GM12865 (cell line): ENCODE measurements at places on chromosomes 11 and 22.

- DNase-seq, result peak; percentile 37
These were observed 129.2 kb upstream of the MTMR2 start for GRCh38 chr11:96052921-96053651.

GRCh38 chr11:1530686-1531448, 41.2 kb downstream of the DUSP8 start:
- no peak for DNase-seq

DNA sequence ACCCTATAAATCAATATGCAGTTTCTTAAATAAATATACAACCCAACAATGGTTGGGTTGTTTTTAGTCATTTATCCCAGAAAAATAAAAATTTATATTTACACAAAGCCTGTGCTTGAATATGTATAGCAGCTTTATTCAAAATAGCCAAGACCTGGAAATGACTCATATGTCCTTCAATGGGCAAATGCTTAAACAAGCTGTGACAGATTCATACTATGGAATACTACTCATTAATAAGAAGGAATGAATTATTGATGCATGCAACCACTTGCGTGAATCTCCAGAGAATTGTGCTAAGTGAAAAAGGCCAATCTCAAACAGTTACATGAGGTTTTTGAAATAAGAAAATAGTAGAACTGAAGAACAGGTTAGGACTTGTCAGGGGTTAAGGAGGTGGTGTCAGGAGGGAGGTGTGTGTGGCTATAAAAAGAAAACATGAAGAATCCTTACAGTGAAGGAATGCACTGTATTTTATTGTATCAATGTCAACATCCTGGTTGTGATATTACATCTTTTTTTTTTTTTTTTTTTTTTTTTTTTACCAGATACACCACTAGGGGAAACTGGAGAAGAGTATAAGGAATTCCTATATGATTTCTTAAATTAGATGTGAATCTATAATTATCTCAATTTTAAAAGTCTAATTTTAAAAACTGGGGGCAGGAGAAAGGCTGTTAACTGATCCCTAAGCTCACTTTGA, 82.4 kb upstream of the CD44 start:
- DNase-seq, result no peak

DNA sequence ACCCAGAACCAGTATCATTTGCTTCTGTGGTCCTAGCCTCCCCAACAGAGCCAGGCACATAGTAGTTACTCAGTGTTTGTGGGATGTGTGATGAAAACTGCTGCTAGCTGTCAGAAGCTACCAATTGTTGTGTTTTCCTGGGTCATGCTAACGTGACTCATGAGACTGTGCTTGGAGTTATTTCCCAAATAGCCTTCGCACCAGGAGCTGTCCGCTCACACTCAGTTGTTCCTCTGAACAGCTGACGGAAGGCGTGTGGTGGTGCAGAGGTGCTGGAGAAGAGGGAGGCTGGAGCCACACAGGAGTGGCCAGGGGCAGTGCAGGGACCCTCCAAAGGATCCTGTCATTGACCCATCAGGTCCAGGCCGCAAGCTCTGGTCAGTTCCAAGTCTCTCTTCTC, 53.9 kb upstream of the TBCEL start:
- DNase-seq, result no peak

DNA sequence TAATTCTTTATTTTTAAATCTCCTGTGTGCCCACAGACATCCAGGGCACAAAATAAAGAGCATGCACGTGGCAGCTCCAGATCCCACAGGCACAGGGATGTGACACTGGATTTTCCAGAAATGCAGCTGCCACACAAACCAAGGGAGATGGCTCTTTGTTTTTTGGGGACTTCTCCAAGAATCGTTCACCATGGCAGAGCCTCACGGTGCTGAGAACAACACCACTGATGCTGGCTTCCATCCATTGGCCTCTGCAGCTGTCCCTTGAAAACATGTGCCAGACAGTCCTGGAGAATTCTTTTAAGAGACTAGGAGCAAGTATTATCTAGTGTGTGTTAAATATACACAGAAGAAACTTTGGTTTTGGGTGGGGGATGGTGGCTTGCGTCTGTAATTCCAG, 108.4 kb upstream of the SLC22A12 start:
- no peak for DNase-seq

DNA sequence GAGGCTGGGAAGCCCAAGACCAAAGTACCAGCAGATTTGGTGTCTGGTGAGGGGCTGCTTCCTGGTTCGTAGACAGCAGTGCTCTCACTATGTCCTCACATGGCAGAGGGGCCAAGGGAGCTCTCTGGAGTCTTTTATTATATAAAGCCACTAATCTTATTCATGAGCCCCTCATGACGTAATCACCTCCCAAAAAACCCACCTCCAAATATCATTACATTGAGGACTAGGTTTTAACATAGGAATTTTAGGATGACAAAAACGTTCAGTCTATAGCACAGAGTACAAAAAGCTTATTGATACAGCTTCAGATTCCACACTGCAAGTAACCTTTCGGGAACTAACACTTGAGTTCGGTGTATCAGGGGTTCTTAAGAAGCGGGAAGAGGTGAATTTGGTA, 4.1 kb upstream of the MS4A18 start:
- DNase-seq, result no peak

DNA sequence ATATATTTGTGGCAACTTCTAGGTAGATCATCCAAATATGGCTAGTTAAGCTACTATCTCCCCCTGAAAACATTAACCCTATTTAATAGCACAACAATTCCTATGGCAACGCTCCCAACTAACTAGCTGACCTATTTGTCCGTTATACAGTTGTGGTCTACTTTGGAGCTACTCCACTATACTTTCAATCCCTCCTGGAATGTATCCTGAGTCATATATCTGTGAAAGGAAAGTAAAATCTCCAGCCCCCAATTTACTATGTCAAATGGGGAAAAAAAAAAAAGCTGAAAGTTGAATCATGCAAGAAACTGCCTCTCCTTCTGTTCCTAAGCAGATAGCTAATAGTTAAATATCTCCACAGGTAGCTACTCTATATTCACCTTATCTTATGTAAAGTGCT, 128.5 kb downstream of the CD44 start:
- DNase-seq, result no peak

GRCh38 chr11:6843670-6844069, 1.8 kb upstream of the OR10A5 start:
- DNase-seq, result no peak

DNA sequence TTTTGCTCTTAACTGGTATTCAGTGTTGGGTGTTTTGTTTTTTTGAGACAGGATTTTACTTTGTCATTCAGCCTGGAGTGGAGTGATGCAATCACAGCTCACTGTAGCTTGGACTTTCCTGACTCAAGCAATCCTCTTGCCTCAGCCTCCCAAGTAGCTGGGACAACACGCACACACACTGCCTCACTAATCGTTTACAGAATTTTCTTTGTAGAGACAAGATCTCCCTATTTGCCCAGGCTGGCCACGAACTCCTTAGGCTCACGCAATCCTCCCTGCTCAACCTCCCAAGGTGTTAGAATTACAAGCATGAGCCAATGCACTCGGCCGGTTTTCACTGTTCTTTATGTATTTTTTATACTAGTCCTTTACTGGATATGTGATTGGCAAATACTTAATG, 51.0 kb upstream of the IGLL5 start:
- DNase-seq, result no peak

- no peak for DNase-seq
These were observed 34.0 kb upstream of the MMP13 start for GRCh38 chr11:102989379-102990047.

DNA sequence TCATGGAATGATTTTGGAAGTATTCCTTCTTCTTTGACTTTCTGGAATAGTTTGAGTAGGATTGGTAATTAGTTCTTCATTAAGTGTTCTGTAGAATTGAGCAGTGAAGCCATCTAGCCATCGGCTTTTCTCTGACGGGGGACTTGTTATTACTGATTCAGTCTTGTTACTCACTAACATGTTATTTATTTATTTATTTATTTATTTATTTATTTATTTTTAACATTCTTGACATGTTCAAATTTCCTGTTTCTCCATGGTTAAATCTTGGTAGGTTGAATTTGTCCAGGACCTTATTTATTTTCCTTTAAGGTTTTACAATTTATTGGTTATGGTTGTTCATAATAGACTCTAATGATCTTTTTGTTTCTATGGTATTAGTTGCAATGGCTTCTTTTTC, 15.2 kb upstream of the OR10Q1 start:
- no peak for DNase-seq

- DNase-seq, result peak; percentile 75
These were observed 17.0 kb upstream of the KCTD14 start for GRCh38 chr11:78039919-78040671.

DNA sequence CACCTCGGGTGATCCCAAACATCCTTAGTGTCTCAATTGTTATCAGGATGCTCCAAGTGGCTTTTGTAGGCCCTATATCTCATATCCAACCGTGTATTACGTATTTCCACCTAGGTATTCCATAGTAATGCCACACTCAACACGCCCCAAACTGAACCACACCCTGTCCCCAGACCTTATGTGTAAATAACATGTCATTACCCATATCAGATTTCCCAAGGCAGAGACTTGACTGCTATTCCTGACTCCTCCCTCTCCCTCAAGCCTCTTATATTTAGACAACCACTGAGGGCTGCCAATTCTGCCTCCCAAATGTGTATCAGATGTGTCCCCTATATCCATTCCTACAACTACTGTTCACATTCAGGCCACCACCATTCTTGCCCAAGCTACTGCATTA, 132.8 kb upstream of the NCAM1 start:
- DNase-seq, result no peak

- no peak for DNase-seq
These were observed 321.6 kb downstream of the AASDHPPT start for GRCh38 chr11:106399076-106399511.

DNA sequence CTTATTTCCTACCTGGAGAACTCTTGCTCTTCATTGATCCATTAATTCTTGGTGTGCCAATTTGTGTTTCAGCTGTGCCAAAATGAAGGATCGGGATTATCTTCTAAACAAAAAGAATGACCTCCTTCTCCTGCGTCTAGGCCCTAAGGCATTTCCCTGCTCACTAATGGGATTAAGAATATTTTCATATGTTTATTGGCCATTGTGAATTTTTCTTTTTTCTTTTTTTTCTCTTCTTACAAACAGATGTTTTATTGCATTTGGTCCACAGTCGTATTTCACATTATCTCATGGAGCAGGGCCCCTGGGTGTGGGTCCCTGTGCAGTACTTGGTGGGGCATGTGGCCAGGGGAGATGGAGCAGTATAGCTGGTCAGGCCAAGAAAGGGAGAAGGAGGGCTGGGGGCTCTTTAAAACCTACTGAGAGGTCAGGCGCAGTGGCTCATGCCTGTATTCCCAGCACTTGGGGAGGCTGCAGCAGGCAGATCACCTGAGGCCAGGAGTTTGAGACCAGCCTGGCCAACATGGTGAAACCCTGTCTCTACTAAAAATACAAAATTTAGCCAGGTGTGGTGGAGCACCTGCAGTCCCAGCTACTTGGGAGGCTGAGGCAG, 35.3 kb upstream of the HORMAD2 start:
- no peak for DNase-seq

DNA sequence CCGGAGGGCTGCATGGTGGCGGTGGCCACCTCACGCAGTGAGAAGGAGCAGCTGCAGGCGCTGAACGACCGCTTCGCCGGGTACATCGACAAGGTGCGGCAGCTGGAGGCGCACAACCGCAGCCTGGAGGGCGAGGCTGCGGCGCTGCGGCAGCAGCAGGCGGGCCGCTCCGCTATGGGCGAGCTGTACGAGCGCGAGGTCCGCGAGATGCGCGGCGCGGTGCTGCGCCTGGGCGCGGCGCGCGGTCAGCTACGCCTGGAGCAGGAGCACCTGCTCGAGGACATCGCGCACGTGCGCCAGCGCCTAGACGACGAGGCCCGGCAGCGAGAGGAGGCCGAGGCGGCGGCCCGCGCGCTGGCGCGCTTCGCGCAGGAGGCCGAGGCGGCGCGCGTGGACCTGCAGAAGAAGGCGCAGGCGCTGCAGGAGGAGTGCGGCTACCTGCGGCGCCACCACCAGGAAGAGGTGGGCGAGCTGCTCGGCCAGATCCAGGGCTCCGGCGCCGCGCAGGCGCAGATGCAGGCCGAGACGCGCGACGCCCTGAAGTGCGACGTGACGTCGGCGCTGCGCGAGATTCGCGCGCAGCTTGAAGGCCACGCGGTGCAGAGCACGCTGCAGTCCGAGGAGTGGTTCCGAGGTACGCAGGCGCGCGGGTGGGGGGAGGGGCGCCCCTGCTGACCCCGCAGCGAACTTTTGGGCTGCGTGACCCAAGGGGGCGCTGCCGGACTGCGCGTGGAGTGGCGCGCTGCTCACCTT, 670 bp downstream of the NEFH start:
- no peak for DNase-seq

DNA sequence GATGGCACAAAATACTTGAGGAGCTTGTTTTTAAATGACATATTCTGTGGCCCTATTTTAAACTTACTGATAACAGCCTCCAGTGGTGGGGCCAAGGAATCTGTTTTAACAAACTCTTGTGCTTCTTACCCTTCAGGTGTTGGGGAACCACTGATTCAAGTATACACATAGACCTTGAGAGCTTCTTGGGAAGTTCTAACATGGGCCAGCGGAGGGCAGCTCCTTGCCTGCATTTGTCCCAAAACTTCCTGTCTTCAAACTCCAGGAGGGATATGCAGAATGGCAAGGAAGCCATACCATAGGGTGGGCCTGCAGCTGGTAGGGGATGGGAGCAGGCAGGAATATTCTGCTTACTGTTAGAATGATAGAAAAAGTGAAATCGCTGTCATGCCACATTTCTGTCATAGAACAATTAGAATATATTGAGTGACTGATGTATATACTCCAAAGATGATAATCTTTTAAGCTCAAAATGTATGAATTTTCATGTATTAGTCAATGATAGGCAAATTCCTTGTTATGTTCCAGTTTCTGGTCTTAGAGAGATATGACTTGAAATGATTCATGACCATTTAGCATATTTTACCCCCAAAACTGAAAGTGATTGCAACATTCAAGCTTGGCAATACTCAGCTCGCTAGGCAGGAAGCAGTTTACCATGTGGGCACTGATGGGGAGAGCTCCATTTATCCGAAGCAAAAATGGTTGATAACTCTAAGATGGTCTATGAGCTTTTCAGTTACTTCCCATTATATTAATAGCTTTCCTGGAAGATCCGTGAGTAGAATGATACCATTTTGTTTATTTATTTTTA, 9.2 kb downstream of the EXT2 start:
- DNase-seq, result no peak

- DNase-seq, result no peak
These were observed 527.8 kb downstream of the BRD1 start for GRCh38 chr22:49299821-49300231.

GRCh38 chr22:38202437-38203089, 769 bp downstream of the MAFF start:
- peak; percentile 69 for DNase-seq

- DNase-seq, result peak; percentile 35
These were observed 86.8 kb downstream of the NECTIN1 start for GRCh38 chr11:119641983-119642745.

GRCh38 chr11:2558397-2558796, 113.6 kb downstream of the KCNQ1 start:
- no peak for DNase-seq

GRCh38 chr11:62545437-62546243, 966 bp downstream of the AHNAK start:
- DNase-seq, result peak; percentile 47
